ENCODE measurements at places on chromosomes 5 and 9. TPM values are rescaled to one million over a fixed set of nuclear protein-coding genes. Genes with fewer than 3 reads are reported as not detected.

- DNase-seq, result no peak
Measured at GRCh38 chr9:114156657-114157421, 1.5 kb downstream of the COL27A1 start.

- DNase-seq, result no peak
Measured at GRCh38 chr5:39381376-39381775, 17.1 kb upstream of the C9 start.

DNA sequence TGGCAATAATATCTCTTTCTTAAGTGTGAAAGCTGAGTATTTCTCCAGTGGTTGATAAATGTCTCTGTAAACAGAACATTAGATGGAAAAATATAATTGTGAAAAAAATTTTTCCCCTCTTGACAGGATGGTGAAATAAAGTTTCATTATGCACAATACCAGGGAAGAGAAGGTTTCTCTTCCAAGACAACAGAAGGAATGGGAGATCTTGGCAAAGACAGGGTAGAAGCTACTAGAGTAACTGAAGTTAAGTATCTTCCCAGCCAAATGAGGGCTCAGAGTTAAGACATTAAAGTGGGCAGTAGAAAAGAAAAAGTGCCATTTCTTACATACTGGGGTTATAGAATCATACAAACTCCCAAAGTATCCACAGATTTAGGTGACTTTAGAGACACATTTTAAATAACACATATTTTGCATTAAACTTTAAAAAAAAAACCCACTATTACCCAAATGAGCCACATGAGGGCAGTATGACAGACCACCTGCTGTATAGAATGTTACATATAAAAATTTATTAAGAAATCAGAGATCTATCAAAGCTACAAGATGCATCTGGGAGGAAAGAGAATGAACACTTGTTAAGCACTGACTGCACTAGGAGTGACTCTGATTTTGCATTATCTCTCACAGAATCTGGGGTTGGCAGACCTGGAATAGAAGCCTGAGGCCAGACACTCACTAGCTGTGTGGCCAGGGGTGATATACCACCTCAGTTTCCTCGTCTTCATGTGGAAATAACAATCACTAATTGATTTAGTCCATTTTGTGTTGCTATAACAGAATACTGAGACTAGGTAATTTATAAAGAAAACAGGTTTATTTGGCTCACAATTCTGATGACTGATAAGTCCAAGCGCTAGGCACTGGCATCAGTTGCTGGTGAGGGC lies 98.5 kb downstream of the ARSB start:
- DNase-seq, result peak; percentile 17

- DNase-seq, result no peak
Measured at GRCh38 chr5:33883482-33883881, 8.3 kb downstream of the ADAMTS12 start.

GRCh38 chr5:109838157-109838556 lies 148.4 kb downstream of the MAN2A1 start:
- no peak for DNase-seq

DNA sequence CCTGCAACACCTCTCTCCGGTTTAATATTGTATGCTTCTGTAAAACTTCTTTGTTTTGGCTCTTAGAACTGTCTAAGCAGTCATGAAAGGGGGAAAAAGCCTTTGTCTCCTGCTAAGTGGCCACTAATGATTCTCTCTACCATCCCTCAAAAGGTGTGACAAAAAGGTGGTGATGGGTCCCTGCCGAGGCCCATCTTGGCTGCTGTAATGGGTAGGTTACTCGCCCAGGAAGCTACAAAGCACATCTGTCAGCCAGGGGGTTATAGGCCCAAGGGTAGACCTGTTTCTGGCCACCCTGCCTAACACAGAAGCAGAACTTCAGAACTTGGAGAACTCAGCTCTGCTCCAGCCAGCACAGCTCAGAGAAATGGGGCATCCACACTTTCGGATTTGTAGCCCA lies 1.6 kb downstream of the FAM219A start:
- no peak for DNase-seq

- no peak for DNase-seq
Measured at GRCh38 chr5:138770977-138771376, 17.8 kb downstream of the CTNNA1 start.

DNA sequence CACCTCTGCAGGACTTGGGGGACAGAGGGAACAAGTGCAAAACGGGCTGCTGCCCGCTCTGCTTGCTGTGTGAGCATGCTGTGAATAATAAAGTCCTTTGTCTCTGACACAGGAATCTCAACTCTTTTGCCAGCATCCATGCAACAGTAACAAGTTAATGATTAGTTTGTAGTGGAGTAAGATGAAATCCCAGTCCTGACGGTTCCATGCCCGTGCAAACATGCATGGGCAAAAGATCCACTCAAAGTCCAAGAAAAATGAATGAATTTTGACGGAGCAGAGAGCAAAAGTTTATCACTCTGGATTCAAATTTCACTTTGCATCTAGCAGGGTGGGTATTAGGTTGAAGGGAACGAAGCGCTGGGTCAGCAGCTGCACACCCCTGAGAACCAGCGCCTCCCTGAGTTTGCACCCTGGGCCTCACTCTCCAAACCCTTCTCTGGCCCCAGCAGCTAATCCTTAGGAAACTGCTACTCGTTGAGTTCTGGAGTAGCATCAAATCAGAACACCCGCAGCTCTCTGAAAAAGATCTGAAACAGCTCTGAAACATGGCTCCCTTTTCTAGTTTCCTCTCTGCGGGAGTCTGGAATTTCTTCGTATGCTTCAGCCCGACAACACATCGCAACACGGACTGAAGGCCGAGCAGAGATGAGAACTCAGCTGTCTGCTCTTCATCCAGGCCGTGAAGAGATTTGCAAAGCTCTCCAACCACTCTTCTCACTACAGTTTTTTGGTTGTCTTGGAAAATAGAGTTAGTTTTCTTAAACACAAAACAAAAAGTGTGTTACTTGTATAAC lies 45.6 kb upstream of the RUFY1 start:
- DNase-seq, result no peak

- DNase-seq, result no peak
Measured at GRCh38 chr5:72273547-72273946, 46.5 kb downstream of the MRPS27 start.

DNA sequence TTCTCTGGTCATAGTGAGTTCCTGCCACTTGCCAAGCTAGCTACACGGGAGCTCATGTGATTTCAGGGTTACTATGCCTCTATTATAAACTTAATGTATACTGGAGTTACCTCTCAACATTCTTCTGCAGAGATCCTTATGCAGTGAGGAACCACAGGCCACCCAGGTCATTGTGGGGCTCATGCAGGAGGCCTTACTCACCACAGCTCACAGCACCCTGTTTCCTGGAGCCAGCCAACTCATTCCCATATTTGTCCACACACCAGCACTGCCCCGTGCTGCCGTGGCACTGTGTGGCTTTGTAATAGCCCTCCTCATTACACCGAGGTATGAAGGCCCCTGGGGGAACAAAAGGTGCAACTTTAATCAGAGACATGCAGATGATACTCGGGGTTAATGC lies 520.0 kb downstream of the SPOCK1 start:
- no peak for DNase-seq

GRCh38 chr5:5298068-5298633 lies 124.3 kb upstream of the ICE1 start:
- no peak for DNase-seq

ASS1 gene
- 3.7 TPM for total RNA-seq

LRRC26 gene
- total RNA-seq, result not detected

SLC45A2 gene
- 0.13 TPM for total RNA-seq

ACTL7B gene
- not detected for total RNA-seq

- DNase-seq, result no peak
Measured at GRCh38 chr5:35356725-35357124, 126.4 kb upstream of the PRLR start.

DNA sequence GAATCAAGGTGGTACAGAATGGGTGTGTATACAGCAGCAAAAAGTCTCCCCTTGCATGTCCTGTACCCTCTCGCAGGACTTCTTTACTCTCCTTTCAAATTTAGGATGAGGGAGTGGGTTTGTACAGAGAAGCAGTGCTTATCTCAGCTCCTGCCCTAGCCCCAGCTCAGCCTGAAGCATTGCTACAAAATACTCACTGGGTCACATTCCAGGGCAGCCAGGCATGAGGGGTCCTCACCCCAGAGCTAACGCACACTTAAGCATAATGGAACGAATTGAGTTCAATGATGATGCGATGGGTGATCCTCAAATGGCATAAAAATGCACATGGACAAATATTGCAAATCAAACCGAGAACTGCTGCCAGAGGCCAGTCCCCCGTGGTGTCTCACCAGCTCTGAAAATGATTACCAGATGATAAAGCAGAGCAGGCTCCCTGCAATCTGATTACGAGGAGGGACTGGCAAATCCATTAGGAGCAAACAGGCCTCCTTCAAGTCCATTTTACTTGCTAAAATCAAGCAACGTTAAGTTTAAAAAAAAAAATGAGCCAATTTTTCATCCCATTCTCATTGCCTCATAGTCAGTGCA lies 231.6 kb upstream of the TAS2R1 start:
- DNase-seq, result no peak

GRCh38 chr5:132067451-132067850 lies 6.1 kb upstream of the CSF2 start:
- DNase-seq, result no peak

DNA sequence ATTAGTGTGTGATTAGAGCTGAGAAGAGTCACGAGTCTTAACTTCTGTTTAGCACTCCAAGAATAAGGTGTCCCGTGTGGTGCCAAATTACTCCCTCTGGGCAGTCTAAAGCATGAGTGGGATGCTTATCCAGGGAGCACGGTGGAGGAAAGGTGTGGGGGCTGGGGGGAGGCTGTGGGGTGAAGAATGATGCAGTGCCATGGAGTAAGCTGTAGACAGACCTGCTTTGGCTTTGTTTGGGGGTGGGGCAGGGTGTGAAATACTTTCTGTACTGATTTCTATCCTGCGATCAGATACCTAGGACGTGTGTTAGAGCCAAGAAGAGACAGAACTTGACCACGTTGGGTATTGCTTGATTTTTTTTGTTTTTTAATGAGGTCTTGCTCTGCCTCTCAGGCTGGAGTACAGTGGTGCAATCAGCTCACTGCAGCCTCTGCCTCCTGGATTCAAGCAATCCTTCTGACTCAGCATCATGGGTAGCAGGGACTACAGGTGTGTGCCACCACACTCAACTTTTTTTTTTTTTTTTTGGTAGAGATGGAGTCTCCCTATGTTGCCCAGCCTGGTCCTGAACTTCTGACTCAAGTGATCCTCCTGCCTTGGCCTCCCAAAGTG lies 232.8 kb downstream of the MAN2A1 start:
- DNase-seq, result no peak

GRCh38 chr5:14039063-14039462 lies 94.6 kb upstream of the DNAH5 start:
- no peak for DNase-seq

C9orf153 gene
- not detected for total RNA-seq

GRCh38 chr9:84293001-84293798 lies 47.4 kb downstream of the SLC28A3 start:
- no peak for DNase-seq

Data from K562 (cell line).